NCI-H1092 treated with DMSO at 0.1 percent for 48 hours (cell line): ENCODE measurements at places on chromosomes 12 and 14.

DNA sequence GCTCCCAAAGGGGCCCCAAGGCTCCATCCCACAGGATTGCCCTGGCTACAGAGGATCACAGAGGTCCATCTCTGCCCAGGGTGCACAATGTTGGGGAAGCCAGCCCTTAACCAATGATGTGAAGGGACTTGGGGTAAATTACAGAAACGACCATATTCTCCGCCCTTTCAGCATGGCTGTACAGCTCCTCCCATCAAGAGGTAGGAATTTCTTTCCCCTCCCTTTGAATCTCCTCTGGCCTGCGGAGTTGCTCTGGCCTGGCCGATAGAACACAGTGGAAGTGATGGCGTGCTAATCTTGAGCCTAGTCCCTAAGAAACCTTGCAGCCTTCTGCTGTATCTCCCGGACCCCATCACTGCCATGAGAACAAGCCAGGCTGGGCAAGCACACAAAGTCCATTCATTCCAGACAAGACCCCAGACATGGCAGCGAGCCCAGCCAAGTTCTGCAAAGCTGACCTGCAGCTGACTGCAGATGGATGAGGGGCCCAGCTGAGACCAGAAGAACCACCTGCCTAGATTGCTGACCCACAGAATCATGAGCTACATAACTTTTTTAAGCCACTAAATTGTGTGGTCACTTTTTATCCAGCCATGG is 6.9 kb upstream of the IFI27 start:
- no peak for DNase-seq

DNA sequence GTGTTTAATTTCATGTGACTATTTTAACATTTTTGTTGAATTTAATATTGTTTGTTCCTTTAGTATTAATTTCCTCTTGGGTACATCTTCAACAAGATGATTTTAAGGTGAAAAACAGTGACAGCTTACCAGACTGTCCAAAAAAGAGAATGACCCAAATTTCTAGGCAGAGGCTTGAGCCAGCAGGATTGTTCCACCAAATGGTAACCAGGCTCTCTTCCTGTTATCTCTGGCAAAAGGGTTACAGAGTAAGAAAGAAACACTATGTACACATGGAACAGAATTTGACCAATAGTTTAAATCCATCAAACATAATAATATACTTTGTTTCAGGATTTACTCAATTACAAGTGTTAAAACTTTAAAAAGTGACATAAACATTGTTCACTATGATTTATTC is 39.0 kb downstream of the YAF2 start:
- no peak for DNase-seq

DNA sequence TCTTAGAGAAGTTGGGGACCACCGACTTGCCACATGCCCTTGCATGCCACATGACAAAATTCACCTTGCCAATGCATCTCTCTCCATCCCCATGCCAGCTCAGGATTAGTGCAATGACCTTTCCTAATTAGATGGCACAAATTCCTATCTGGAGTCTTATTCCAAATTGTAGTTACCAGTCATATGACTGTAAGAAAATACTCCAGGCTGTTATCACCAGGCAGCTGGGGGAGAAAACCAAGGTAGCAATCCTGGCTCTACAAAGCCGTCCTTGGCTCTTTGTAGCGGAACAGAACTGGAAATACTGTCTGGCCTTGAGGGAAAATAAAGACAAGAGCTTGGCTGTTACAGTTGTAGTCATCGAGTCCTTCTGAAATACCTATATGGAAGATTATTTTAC is 208.5 kb upstream of the DIO2 start:
- no peak for DNase-seq

- DNase-seq = no peak
These were observed 177.0 kb downstream of the ALX1 start for GRCh38 chr12:85457016-85457415.

DNA sequence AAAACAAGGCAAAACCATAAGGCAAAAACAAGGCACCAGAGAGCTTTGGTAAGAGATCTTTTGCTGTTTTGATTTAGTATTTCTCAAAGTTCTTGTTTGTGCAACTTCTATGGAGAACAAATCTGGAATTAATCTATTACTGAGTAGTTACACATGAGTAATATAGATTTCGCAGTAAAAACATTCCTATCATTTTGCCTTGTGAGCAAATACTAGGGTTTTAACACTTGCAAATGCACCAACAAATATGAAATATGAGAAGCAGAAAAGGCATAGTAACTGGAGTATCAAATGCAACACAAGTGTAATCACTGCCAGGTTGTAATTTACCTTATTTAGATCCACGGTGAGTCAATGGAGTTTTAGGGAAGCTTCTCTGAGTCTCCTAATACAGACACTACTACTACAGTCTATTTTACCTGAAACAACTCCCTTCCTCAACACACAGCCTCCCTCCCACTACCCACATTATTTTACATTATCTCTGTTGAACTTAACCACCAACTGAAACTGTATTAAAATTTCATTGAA is 324.1 kb downstream of the FLRT2 start:
- DNase-seq = peak; percentile 11

DNA sequence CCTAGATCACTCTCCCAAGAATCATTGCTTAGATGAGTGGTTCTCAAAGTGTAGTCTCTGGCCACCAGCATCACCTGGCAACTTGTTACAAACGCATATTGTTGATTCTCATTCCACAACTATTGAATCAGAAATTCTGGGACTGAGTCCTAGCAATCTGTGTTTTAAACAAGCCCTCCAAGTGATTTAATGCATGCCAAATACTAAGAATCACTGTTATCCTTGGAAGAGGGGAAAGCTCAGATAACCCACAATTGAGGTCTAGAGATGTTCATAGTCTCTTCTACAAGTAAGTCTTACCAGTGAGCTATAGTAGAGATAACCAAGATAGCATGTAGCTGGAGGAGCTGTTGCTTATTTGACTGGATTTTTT is 666.6 kb downstream of the DIO2 start:
- no peak for DNase-seq

DNA sequence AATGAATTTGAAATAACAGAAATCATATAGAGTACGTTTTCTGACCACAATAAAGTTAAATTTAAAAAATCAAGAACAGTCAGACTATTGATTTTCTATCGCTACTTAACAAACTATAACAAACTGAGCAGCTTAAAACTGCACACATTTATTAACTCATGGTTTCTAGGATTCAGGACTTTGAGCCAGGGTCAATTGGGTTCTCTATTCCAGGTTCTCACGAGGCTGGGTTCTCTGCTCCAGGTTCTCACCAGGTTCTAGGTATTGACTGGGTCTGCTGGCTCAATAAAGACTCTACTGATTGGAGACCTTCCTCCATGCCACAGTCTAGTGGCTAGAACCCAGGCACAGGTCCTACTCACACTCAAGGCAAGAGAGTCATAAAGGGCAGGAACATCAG is 22.8 kb downstream of the ABCC9 start:
- no peak for DNase-seq

- no peak for DNase-seq
These were observed 115.1 kb downstream of the GALC start for GRCh38 chr14:87877877-87878276.

DNA sequence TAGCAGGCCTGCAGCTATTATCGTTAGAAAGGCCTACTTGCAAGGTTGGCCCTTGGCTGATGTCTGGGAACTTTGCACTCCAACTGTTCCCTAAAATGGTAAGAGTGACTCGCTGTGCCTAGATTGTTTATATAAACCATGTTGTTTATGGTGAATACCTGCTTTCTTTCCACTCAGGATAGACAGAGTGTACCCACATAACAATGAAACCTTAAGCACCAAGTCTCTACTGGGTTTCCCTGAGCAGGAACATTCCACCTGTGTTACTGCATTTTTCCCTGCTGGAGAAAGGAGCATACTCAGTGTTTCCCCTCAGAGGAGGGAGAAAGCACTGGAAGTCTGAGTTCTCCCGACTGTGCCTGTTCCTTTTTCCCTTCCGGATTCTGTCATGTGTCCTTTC is 32.8 kb downstream of the ERP29 start:
- DNase-seq = no peak

DNA sequence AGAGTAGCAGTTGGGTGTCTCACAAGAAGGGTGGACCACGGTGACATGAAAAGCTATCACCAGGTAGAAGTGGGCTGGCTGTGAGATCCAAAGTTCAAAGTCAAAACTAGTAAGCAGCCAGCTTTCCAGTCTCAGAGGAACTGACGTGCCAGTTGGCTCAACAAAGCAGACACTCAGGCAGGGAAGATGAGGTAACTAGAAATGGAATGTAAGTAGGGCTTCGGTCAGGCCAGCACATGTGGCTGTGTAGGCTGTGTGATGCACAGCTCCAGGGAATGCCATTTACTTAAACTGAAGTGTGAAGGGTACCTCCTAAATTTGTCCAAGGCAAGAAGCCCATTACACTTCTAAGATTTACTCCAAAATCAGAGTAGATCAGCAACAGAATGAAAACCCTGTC is 43.6 kb downstream of the PTPRR start:
- DNase-seq = no peak

DNA sequence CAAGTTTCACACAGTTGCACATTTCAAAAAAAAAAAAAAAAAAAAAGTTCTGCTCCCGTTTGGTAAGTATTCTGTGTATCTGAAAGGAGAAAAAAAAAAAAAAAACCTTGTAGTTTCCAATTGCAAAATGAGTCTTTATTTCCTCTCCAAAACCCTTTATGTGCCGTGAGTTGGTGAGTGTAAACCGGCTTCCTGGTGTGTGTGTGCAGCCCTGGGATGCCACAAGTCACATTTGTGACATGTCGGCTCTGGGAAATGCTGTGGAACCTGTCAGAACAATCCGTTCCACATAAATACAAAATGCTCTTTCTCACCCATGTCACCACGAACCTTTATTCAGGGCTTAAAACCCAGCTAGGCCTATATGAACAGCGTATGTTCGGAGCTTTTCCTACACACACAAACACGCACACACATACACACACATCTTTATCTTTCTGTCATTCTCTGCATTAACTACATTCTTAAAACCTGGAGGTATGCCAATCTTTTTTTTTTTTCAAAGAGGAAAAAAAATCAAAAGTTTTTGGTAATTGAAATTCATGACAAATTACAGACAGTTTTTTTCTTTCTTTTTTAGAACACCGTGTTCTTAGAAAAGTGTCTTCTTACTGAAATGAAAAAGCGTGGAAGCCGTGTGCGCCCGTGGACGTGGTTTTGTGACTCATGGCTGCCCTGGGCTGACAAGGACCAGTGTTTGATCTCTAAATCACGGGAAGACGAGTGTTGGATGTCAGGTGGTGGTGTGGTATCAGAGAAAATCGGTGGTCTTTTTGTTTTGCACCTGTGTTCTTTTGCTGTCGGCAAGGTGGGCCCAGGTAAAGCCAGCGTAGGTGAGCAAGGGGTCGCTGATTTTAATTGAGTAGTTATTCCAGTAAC is 612.0 kb downstream of the VRK1 start:
- DNase-seq = no peak

- DNase-seq = no peak
These were observed 217.1 kb upstream of the AMIGO2 start for GRCh38 chr12:47296828-47297227.

DNA sequence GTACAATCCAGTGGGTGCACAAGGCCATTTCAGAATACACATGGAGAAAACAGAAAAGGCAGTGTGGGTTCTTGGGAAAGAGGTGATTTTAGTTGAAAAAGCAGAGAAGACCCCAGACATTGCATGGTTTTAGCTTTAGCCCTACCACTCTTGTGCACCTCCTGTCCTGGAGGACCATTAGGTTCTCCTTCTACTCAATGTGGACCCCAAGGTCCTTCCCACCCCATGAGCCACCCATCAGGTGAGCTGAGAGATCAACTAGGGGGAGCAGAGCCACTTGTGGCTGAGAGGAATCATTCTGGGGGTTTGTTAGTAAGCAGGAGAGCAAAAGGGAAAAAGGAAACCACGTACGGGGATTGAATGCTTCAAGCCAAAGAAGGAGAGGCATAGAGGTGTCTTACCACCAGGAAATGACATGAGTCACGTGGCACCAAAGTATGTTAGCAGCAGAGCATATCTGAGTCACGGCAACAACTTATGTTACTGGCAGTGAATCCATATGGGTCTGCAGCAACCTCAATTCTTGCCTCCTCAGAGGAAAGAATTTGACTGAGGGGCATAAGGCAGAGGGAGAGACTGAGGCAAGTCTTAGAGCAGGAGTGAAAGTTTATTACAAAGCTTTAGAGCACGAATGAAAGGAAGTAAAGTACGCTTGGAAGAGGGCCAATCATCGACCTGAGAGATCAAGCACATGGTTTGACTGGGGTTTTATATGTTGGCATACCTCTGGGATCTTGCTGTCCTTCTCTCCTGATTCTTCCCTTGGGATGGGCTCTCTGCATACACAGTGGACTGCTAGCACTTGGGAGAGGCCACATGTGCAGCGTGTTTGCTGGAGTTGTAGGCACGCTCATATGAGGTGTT is 73.9 kb downstream of the HSD17B6 start:
- DNase-seq = no peak

- DNase-seq = peak; percentile 98
These were observed 32.2 kb downstream of the SUSD6 start for GRCh38 chr14:69643430-69644200.

GRCh38 chr12:94725375-94726168 is 75.2 kb upstream of the TMCC3 start:
- DNase-seq = no peak

DNA sequence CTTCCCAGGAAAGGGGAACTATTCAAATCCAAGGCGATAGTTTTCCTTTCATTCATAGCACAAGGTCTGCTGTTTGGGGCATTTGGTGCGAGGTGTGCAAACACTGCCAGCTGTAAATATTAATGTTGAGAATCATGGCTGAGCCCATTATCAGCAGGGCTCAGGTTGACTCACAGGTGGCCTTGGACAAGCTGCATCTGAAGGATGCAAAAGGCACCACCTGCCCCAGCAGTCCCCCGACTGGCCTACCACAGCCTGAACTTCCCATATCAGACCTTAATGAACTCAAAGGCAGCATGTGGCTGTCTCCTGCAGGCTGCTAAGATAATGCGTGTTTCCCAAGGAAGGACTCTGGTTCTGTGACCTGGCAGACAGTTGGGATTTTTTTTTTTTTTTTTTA is 93.3 kb upstream of the MAP1LC3B2 start:
- DNase-seq = no peak

DNA sequence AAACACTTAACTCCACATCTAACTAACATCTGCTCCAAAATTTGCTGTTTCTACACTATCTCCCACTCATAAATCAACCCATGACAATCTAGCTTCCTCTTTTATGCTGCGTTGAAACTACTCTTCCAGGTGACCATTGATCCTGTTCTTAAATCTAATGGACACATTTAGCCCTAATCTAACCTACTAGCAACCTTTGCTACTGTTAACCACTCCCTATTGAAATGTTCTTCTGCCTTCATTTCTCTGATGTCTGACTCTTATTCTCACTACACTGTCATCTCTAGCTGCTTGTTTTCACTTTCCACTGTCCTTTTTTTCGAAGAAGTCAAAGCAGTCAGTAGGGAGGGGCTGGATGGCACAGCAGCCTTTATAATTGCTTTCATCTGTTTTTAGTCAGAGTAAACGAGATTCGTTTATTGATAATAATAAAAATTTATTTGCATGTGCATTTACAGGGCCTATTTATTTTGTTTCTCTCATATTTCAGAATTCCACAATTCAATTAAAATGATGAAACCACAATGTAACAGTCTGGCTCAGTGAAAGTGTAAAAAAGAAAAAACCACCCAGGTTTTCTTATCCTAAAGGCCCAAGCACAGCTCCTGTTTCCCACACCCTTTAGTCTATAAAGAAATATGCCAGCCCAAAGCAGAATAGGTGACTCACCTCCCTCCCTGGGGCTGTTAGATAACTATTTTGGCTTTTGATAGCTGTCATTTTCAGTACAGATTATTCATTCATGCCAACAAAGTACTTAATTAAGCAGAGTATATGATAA is 44.9 kb downstream of the ATP2B1 start:
- no peak for DNase-seq
